Ecto neural progenitor cell (in vitro differentiated cells): ENCODE measurements at places on chromosomes 3 and 15.

- DNase-seq: no peak
Measured at GRCh38 chr3:153621953-153622352, 459.9 kb downstream of the RAP2B start.

DNA sequence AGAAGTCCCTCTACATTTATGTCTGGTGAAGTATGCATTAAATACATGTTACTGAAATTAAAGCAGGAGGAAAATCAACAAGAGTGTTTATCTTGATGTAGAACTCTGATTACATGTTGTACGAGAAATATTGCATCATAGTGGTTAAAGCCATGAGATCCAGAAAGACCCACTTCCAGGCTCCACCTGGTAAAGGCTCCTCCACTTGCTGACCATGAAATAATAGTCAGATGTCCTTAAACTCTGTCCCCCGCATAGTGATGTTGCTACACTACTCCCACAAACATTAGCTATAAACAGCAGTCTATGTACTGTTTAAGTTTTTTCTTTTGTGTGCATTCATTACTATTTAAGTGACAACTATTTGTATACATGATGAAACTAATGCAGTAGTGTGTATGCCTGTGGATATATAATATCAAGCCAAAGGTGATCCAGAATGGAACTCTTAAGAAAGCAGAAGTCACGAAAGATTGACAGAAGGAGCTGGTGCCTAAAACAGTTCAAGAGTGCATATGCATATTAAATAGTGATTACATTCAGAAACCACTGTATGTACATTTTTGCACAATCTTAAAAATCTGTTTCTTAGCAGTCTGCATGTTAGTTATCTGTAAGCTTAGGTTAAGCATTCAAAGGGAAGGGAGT, 264.4 kb upstream of the KCNMB2 start:
- DNase-seq: no peak

- no peak for DNase-seq
Measured at GRCh38 chr3:172717493-172718088, 6.7 kb upstream of the NCEH1 start.

- no peak for DNase-seq
Measured at GRCh38 chr3:119401069-119401468, 62.3 kb downstream of the TMEM39A start.

DNA sequence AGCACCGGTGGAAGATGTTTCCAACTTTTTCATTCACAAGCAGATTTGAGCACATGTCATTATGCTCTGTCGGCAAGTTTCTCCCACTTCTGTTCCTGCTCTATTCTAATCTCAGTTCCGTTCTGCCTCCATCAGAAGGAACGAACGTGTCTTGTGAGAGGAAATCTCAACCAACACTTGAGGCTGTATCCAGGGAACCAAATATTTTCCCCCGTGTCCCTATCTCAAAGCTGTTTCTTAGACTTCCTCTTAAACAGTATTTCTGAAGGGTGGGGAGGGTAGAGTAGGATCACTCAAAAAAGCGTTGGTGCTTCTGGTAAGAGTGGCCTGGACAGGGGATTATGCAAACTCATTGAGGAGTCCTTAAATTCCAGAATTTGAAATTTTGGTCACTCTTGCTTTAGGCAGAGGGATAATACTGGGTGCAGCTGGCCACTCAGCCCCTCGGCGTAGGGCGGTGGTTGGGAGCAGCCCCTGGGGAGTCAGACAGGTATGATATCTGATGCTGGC, 54.9 kb downstream of the FRMD4B start:
- no peak for DNase-seq

DNA sequence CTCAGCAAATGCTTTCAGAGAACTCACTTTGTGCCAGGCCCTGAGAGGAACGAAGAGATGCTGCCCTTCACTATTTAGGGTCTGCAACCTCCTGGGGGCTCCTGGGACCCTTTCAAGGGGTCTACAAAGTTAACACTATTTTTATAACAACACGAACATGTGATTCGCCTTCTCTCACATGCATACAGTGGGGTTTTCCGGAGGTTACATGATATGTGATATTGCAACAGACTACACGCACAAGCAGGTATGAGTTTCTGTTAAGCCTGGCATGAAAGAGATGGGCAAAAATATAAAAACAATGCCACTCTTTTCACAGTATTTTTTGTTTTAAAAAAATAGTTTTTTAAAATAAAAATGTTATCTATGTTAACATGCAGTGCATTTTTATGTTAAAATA, 10.3 kb downstream of the STARD5 start:
- no peak for DNase-seq

- DNase-seq: no peak
Measured at GRCh38 chr3:188788621-188789081, 383.1 kb upstream of the TPRG1 start.

DNA sequence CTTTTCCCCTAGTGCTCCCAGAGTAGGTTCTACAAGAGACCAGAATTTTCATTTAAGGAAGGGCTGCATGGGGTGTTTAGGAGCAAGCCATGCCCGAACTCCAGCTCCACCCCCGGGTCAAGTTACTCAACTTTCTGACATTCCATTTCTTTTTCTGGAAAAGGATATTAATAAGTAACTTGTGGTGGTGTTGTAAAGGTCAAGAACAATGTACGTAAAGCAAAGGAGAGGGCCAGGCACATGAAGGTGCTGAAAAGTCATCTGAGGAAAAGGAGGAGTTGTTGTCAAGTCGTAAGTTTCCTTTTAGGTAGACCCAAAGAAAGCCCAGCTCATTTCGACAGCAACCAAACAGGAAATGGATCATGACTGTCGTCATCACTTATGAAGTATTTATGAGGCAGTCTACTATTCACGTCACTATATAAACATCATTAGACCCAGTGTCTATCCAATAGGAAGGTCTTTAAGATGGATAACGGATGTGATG, 319.6 kb upstream of the IL12A start:
- no peak for DNase-seq

- no peak for DNase-seq
Measured at GRCh38 chr3:79038636-79039035, 729.2 kb downstream of the ROBO1 start.

- no peak for DNase-seq
Measured at GRCh38 chr3:191962324-191962723, 501.4 kb downstream of the PYDC2 start.

- DNase-seq: no peak
Measured at GRCh38 chr3:16318176-16318575, 53.2 kb downstream of the OXNAD1 start.

DNA sequence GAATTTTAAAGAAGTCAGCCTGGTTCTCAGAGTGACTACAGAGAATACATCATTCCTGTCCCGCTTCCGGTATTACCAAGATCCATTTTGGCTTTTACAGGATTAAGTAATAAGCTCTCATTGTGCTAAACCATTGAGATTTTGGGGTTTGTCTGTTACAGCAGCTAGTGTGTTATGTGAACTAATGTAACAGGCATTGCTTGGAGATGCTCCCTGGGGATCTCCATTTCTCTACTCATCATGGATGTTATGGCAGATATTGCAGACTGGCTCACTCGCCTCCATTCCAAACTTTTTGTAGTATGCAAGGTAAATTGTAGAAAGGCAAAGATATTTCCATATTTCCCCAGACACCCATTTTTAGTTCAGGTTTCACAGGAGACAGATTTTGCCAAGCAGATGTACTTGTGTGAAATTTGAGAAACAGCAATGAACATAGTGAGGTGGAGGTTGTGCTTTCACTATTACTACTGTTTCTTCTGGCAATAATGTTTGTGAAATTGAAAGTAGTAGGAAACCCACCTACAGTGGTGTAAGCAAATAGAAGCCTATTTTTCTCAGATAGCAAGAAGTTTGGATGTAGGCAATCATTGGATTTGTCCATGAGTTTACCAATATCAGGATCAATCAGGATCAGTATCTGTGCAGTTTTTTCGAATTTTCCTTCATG, 177.1 kb upstream of the GALNT15 start:
- no peak for DNase-seq

DNA sequence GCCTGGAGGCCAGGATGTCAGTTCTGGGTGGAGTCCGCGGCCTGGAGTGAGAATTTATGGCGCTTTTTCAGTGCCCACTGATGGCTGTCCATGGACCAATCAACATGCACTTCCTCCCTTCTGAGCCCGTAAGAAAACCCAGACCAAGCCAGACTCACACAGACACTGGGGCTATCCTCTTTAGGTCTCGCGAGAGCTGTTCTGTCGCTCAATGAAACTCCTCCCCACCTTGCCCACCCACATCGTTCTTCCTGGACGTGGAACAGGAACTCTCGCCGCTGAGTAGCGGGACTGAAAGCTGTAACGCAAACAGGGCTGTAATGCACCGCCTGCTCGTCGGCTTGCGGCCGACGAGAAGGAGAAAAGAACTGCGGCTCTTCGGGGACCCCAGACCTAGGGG, 833.0 kb upstream of the CADM2 start:
- no peak for DNase-seq

- no peak for DNase-seq
Measured at GRCh38 chr3:58639842-58640241, 26.7 kb downstream of the FAM3D start.

GRCh38 chr15:70266412-70267121, 168.8 kb upstream of the TLE3 start:
- no peak for DNase-seq

- DNase-seq: no peak
Measured at GRCh38 chr3:120168038-120168437, 73.8 kb upstream of the GSK3B start.
